ENCODE measurements at places on chromosomes 13 and 19.

DNA sequence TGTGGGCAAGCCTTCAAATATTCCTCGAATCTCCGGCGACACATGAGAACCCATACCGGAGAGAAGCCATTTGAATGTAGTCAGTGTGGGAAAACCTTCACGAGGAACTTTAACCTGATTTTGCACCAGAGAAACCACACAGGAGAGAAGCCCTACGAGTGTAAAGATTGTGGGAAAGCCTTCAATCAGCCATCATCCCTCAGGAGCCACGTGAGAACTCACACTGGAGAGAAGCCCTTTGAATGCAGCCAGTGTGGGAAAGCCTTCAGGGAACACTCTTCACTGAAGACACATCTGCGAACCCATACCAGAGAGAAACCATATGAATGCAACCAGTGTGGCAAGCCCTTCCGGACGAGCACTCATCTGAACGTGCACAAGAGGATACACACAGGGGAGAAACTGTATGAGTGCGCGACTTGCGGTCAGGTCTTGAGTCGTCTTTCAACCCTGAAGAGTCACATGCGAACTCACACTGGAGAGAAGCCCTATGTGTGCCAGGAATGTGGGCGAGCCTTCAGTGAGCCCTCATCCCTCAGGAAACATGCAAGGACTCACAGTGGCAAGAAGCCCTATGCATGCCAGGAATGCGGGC, 28.8 kb downstream of the ZNF333 start:
- H3K36me3 ChIP-seq, result peaks cover 54% of the 10 kb centered on the region
- H3K4me1 ChIP-seq, result no peaks in the 10 kb centered on the region
- no peak for DNase-seq
- H3K27me3 ChIP-seq, result no peaks in the 10 kb centered on the region

- no peak overlapping the region for H3K27ac ChIP-seq
- peaks cover 10% of the 10 kb centered on the region for H3K27me3 ChIP-seq
- peaks cover 2% of the 10 kb centered on the region for H3K4me1 ChIP-seq
- no peak overlapping the region for H3K4me3 ChIP-seq
- DNase-seq, result no peak
- no peaks in the 10 kb centered on the region for H3K36me3 ChIP-seq
These were observed 4.0 kb upstream of the SIGLEC10 start for GRCh38 chr19:51421229-51422052.

DNA sequence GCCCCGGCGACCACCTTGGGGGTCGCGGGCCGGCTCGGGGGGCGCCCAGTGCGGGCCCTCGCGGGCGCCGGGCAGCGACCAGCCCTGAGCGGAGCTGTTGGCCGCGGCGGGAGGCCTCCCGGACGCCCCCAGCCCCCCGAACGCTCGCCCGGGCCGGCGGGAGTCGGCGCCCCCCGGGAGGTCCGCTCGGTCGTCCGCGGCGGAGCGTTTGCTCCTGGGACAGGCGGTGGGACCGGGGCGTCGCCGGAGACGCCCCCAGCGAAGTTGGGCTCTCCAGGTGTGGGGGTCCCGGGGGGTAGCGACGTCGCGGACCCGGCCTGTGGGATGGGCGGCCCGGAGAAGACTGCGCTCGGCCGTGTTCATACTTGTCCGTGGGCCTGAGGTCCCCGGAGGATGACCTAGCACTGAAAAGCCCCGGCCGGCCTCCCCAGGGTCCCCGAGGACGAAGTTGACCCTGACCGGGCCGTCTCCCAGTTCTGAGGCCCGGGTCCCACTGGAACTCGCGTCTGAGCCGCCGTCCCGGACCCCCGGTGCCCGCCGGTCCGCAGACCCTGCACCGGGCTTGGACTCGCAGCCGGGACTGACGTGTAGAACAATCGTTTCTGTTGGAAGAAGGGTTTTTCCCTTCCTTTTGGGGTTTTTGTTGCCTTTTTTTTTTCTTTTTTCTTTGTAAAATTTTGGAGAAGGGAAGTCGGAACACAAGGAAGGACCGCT, 729 bp downstream of the STK11 start:
- peaks cover 7% of the 10 kb centered on the region for H3K36me3 ChIP-seq
- no peaks in the 10 kb centered on the region for H3K27me3 ChIP-seq
- no peak for DNase-seq

DNA sequence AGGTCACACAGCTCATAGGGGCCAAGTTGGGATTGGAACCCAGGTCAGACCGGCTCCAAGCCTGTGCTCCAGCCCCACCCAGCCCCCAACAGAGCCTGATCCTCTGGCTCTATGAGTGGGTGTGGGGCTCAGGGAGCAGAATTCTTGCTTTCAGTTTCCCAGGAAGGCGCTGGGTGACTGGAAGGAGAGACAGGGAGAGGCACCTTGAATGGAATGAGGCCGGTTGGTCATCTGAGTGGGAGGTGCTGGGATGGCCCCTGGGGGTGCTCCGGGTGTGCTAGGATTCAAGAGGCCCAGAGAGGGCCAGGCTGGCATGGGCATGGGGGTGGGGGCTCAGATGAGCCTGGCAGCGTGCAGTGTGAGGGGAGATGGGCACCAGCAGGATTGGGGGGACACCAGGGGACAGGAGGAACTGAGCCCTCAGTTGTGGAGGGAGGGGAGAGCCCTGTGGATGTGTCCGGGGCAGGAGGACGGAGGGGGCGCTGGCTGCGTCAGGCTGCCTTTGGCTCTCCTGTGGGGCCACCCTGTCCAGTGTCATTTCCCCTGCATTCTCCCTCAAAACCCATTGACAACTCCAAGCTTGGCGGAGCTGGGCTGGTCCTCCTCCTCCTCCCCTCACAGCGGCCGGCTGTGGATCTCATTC, 31.2 kb upstream of the ANKRD10 start:
- no peaks in the 10 kb centered on the region for H3K4me1 ChIP-seq
- H3K36me3 ChIP-seq, result no peaks in the 10 kb centered on the region

GRCh38 chr13:110354123-110354627, 47.1 kb downstream of the COL4A2 start:
- H3K27ac ChIP-seq, result no peak overlapping the region
- no peak for DNase-seq
- no peaks in the 10 kb centered on the region for H3K27me3 ChIP-seq
- no peaks in the 10 kb centered on the region for H3K4me1 ChIP-seq

DNA sequence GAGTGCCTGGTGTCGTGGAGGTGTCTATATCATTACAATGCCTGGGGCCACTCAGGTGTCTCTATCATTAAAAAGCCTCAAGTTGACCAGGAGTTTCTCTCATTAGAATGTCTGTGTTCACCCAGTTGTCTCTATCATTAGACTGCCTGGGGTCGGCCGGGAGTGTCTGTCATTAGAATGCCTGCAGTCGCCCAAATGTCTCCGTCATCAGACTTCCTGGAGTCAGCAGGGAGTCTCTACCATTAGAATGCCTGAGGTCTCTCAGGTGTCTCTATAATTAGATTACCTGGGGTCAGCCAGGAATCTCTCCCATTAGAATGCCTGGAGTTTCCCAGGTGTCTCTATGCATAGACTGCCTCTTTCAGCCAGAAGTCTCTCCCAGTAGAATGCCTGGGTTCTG, 1477.6 kb downstream of the UQCRFS1 start:
- no peak for DNase-seq
- H3K36me3 ChIP-seq, result peaks cover 3% of the 10 kb centered on the region
- H3K4me1 ChIP-seq, result no peaks in the 10 kb centered on the region
- H3K27ac ChIP-seq, result no peak overlapping the region
- H3K27me3 ChIP-seq, result no peaks in the 10 kb centered on the region

- no peaks in the 10 kb centered on the region for H3K4me1 ChIP-seq
- no peak overlapping the region for H3K4me3 ChIP-seq
- H3K27ac ChIP-seq, result no peak overlapping the region
- no peak for DNase-seq
These were observed 29.6 kb downstream of the IRS2 start for GRCh38 chr13:109756778-109757177.

DNA sequence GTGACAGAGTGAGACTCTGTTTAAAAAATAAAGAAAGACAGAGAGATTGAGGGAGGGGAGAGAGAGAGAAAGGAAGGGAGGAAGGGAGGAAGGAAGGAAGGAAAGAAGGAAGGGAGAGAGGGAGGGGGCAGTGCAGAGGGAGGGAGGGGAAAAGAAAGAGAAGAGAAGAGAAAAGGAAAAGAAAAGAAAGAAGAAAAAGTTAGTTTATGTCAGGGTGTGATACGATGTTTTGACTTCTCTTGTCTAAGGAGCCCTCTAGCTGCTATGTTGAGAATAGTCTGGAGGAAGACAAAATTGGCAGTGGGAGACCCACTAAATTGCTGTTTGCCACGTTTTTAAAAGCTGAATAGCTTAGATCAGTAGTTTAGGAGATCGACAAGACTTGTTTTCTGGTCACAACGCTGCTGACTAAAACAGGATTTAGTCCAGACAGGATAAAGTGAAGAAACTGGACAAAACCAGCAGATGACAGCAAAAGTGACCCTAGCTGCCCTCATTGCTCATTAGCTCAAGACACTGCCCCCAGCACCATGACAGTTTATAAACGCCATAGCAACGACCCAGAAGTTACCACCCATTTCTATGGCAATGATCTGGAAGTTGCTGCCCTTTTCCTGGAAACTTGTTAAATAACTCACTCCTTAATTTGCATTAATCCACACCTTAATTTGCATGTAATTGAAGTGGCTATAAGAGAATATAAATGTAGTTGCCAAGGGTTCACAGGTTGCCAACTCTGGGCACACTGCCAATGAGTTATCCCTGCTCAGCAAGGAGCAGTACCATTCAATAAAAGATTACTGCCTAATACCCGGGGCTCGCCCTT, 11.1 kb downstream of the TEX101 start:
- no peak for DNase-seq
- no peaks in the 10 kb centered on the region for H3K36me3 ChIP-seq
- H3K27ac ChIP-seq, result no peak overlapping the region
- no peaks in the 10 kb centered on the region for H3K27me3 ChIP-seq

DNA sequence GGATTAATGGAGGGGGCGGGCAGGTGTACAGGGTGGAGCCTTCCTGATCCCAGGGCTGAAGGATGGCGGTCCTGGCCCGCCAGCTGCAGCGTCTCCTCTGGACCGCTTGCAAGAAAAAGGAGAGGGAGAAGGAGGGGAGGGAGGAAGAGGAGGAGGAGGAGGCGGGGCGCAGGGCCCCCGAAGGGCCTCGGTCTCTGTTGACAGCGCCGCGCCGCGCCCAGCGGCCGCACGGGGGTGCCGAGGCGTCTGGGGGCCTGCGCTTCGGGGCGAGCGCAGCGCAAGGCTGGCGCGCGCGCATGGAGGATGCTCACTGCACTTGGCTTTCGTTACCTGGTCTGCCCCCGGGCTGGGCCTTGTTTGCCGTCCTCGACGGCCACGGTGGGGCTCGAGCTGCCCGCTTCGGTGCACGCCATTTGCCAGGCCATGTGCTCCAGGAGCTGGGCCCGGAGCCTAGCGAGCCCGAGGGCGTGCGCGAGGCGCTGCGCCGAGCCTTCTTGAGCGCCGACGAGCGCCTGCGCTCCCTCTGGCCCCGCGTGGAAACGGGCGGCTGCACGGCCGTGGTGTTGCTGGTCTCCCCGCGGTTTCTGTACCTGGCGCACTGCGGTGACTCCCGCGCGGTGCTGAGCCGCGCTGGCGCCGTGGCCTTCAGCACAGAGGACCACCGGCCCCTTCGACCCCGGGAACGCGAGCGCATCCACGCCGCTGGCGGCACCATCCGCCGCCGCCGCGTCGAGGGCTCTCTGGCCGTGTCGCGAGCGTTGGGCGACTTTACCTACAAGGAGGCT, at the start of gene PPM1N:
Gene PPM1N (plus strand): TSS at position 33 of the 785 bp plus-strand sequence. CDS start 30 bp downstream, at position 63.
- DNase-seq, result peak; percentile 37
- no peaks in the 10 kb centered on the region for H3K27me3 ChIP-seq
- H3K27ac ChIP-seq, result peak within 1 kb of the TSS; percentile 2
- H3K4me3 ChIP-seq, result peak within 1 kb of the TSS; percentile 47
- no peaks in the 10 kb centered on the region for H3K36me3 ChIP-seq
- peaks cover 31% of the 10 kb centered on the region for H3K4me1 ChIP-seq

DNA sequence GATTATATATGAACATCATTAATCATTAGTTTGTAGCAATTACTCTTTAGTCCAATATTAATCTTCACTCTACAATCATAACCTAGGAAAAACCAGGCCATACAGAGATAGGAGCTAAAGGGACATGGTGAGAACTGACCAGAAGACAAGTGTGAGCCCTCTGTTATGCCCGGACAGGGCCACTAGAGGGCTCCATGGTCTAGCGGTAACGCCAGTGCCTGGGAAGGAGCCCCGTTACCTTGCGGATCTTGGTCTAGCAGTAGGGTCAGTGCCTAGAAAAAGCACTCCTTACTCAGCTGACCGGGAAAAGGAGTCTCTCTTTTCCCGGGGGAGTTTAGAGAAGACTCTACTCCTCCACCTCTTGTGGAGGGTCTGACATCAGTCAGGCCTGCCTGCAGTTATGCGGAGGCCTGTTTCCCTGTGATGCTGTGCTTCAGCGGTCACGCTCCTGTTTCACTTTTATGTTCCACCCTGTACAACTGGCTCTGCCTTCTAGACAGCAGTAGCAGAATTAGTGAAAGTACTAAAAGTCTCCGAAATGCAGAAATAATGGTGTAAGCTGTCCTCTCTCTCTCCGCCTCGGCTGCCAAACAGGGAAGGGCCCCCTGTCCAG, 13.8 kb downstream of the OR7D4 start:
- H3K4me3 ChIP-seq, result no peak overlapping the region
- peak; percentile 47 for DNase-seq
- H3K4me1 ChIP-seq, result no peaks in the 10 kb centered on the region
- H3K36me3 ChIP-seq, result no peaks in the 10 kb centered on the region
- H3K27me3 ChIP-seq, result no peaks in the 10 kb centered on the region

DNA sequence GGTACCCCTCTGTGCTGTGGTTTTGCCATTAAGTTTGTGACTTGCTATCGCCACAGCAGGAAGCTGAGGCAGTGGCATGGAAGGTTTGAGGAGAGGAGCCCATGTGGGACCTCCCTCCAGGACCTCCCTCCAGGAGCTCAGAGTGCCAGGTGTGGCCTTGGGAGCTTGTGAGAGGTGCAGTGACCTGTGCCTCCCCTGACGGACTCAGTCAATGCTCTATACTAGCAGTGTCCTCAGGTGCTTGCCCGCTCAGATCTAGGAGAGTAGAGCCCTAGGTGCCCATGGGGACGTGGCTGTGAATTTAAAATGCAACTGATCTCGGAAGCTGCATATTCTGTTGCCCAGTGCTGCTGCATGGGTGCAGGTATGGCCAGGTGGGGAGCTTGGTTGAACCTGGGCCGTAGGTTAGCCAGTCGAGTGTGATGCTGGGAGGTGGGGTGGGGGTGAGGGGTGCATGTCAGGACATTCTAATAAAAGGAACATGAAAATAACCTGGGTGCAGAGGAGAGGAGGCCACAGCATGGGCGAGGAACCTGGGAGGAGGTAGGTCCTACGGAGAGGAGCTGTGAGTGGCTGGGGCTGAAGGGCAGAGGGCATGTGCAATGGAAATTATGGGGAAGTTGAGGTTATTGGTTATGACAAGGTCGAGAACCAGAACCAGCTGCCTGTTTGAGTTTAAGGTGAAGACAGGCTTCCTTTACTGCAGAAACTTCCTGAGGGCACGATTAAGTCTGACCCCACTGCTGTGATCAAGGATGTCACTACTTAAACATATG, 41.6 kb downstream of the TEX29 start:
- no peak overlapping the region for H3K4me3 ChIP-seq
- no peaks in the 10 kb centered on the region for H3K27me3 ChIP-seq
- H3K27ac ChIP-seq, result no peak overlapping the region
- H3K4me1 ChIP-seq, result no peaks in the 10 kb centered on the region

Data from effector memory CD4-positive, alpha-beta T cell (primary cell).